Lung microvascular endothelial cell (primary cell): ENCODE measurements at places on chromosomes 11 and 22.

GRCh38 chr11:69654001-69654659 is 13.2 kb downstream of the CCND1 start:
- DNase-seq = peak; percentile 60

DNA sequence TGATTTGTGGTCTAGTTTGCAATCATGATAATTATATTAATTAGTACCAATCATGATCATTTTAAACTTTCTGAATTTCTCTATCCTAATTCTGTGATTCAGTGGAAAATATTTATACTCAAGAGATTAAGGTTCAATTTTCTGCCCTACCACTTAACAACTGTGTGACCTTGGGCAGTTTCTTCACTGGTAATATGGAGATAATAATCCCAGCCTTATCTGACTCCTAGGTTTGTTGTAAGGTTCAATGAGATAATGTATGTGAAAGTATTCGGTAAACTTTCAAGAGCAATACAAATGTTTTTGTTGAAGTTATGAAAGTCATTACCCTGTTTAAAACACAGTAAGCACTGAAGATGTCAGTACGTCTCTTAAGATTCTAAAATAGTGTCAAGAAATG is 36.3 kb downstream of the CSTPP1 start:
- DNase-seq = no peak

GRCh38 chr11:71137376-71137775 is 115.0 kb downstream of the SHANK2 start:
- no peak for DNase-seq

GRCh38 chr11:3002351-3002861 is 10.3 kb upstream of the NAP1L4 start:
- DNase-seq = no peak

- peak; percentile 31 for DNase-seq
Observed at GRCh38 chr11:2390725-2391151, 9.8 kb upstream of the TSSC4 start.

DNA sequence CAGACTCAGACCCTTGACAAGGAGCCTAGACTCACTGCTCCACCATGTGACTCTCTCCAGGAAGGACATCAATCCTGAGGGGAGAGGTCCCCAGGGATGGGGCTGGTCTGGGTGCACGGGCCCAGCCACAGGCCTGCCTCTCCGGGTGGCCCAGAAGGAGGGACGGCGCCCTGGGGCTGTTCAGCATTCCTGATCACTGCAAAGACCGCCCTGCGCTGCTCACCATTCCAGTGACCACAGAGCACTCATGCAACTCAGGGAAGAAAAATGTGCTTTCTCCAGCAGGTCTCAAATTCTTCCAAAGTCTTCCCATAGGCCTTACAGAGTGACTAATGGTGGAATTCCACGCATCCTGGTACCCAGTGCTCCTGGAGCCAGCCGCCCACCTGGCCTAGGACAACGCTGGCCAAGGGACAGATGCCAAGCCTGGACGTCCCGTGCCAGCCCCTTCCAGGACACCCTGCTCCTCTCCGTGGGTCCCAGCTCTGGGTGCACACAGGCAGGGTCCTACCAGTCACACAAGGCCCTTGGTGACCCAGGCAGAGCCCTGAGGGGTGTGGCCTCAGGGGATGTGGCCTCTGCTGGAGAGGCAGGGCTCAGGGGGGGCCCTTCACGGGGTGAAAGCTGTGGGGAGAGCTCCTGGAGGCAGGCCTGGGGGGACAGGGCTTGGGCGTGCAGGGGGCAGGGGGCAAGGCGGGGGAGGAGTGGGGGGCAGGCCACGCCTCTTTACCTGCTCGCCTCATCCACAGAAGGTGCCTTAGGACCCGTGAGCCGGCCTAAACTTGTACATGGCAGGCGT is 178.8 kb downstream of the IGLL1 start:
- DNase-seq = no peak

DNA sequence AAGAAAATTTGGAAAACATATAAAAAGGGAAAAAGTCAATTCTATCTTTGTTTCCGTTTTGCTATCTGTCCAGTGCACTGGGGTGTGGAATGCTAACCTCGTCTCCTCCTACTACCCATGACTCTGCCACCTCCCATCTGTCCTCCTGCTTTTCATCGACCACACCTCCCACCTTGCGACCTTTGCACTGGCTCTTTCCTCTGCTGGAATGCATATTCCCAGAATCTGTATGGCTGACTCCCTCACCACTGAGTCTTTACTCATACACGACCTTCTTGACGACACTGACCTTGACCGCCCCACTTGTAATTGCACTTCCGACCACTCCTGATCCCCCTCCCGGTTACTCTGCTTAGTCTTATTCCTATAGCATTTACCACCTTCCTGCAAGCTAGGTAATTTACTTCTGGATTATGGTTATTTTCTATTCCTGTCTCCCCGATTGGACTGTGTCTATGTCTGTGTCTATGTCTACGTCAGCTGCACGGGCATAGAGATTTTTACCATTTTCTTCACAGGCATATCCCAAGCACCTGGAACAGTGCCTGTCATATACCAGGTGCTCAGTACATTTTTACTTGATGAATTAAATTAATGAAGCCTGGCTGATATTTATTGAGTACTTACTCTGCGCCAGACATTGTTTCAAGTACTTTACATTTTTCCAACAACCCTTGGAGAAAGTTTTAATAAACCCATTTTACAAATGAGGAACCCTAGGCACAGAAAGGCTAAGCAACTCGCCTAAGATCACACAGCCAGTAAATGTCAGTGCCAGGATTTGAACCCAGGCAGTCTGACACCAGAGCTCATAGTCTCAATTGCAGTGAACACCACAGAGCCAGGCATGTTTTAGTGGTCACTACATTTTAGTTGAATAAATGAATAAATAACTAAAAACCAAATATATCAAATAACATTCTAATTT is 89.3 kb upstream of the SLC22A12 start:
- no peak for DNase-seq

- no peak for DNase-seq
Observed at GRCh38 chr11:36809303-36809702, 211.3 kb upstream of the RAG2 start.

DNA sequence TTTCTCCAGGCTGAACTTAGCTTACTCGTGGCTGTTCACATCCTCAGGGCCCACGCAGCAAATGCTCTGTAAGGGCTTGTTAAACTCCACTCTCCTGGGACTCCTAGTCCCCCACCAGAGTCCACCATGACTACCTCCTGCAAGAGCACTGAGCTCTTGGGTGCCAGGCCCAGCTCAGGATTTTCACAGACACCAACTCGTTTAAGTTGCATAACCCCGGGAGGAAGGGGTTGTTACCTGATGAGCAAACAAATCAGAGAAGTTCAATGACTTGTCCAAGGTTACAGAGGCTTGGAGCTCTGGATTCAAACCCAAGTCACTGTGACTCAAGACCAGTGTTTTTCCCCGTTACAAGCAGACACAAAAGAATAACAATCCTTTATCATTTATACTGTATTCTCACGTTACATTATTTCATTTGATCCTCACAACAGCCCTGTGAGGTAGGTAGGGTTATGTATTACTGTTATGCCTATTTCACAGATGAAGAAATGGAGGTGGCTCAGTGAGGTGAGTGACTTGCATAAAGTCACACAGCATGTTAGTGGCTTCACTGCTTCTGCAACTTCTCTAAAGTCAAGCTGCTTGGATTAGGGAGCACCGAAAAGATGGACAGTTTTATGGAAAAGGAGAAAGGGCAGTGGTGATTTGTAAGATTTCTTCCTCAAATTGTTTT is 17.4 kb downstream of the KCTD21 start:
- no peak for DNase-seq

DNA sequence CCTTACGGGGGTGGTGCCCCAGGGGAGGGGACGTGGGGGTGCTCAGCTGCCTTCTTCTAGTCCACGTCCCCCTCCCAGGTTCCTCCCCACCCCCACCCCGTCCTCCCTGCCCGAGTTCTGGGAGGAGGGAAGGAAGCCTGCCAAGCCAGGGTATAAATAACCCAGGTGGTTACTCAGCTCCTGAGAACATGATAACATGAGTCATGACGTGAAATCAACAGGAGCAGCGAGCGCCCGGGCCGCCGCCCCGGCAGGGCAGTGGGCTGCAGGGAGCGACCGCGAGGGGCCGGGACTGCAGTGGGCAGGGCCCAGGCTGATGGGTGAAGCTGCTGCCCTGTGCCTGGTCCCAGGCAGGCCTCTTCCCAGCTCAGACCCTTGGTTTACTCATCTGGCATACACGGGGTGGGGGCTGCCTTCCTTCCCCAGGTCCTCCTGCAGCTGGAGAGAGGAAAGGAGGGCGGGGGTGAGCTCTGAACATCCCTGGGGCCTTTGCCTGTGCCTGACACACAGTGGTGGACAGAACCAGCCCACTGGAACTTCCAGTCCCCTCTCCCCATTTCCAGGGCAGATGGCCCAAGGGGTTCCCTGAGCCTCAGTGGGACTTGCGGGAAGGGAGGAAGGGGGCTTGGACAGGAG is 8.8 kb upstream of the PDGFB start:
- peak; percentile 76 for DNase-seq

DNA sequence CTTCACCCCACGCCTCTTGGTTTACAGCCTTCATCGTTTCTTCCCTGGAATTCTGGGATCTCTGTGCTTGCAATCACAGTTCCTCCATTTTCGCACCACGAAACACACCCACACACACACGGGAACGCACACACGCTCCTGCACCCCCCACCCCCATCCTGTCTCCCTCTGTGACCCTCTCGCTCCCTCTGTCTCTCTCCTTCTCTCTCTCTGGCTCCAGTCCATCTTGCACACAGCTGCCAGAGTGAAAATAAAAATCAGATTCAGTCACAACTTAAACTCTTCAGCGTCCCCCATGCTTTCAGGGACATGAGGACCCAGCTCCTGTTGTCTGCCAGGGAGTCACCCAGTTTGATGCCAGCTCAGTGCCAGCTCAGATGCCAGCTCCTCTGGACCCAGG is 3.0 kb downstream of the GAL start:
- DNase-seq = no peak

- DNase-seq = no peak
Observed at GRCh38 chr11:11230802-11231562, 122.1 kb downstream of the CSNK2A3 start.

GRCh38 chr11:129248618-129249017 is 56.5 kb upstream of the ARHGAP32 start:
- DNase-seq = peak; percentile 55

DNA sequence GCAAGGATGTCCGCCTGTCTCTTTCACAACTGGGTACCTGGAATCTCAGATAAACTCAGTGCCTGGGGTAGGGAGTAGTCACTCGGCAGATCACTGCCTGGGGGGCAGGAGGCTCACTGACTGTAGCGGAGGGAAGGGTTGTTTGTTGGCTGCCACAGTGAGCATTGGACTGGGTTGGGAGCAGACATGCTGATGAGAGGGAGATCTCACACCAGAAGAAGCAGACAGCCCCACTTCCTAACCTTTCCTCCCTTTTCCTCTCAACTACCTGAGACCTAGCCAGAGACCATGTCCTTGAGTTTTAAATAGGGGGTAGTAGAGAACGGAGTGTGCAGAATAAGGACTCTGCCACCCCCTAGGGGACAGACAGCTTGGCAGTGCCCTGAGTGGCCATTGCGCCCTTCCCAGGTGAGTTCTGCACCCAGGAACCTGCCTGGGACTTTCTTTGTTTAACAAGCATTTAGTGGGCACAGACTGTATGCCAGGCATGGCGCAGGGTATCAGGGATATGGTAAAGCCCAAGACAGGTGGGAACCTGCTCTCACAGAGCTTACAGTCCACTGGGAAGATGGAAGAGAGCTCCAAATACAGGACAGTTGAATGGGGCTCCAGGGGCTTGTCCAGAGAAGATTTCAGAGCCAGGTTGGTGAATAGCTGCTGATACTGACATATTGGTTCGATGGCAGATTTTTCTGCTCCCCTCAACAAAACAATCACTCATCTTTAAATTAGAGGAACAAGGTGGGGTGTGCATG is 115.7 kb upstream of the NNMT start:
- peak; percentile 57 for DNase-seq

GRCh38 chr11:67996622-67997474 is 7.0 kb downstream of the UNC93B1 start:
- DNase-seq = peak; percentile 57

DNA sequence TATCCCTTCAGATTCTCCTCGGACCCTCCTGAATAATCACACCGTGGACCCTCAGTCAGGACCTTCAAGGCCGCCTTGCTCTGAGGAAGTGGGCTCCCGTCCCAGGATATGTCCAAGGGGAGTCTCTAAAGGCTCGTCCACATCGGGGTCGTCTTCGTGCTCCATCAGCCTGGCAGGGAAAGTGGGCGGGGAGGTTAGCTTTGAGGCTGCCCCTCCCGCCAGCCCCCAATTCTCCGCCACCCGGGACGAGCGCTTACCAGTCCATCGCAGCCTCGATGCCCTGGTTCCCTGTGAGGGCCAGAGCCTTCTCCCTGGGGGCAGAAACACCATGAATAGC is 472 bp downstream of the UBXN1 start:
- no peak for DNase-seq

GRCh38 chr22:26168939-26169314 is 335 bp upstream of the SEZ6L start:
- DNase-seq = no peak

- DNase-seq = peak; percentile 11
Observed at GRCh38 chr11:110984147-110984546, 261.4 kb upstream of the POU2AF2 start.

GRCh38 chr11:134014511-134014910 is 54.4 kb upstream of the JAM3 start:
- no peak for DNase-seq

DNA sequence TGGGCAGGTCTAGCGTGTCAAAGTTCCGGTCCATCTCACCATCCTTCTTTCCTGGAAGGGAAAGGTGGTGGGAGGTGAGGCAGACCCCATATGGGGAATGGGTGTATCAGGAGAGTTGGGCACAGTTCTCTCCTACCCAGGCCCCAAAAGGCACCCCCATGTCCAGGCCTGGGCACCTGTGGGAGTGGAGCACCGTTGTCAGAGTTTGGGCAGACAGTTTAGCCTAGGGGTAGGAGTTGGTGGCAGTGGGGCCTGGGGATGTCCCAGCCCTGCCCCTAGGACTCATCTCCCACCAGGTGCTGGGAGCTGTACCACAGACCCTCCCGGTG is 34.1 kb upstream of the TXNRD2 start:
- DNase-seq = no peak

GRCh38 chr11:108997826-108998225 is 333.0 kb downstream of the DDX10 start:
- DNase-seq = no peak

DNA sequence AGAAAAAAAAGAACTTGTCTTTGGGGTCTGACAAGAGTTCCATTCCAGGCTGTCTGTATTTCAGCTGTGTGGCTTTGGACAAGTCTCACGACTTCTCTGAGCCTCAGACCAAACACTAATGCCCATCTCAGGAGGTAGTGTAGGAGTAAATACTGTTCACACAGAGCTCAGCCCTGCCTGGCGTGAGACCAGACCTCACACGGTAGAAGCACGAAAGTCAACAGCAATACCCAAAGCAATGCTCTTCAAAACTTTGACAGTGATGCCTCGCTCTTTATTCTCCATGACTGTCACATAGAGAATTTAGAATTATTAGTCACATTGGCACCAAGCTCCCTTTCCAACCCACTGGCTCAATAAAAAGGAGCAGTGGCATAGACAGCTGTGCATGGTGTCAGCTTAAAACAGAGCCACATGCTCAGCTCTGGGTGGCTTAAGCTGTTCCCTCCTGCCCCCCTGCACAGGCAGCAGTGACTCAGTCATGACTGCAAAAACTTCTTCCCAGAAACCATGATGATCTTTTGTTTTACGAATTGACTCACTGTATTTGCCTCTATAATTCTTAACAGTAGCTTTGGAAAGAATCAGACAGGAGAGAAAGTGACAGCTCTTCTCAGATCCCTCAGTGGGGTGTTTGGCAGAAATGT is 74.0 kb upstream of the PHF21B start:
- DNase-seq = no peak
